ENCODE measurements at places on chromosomes 7 and 10.

DNA sequence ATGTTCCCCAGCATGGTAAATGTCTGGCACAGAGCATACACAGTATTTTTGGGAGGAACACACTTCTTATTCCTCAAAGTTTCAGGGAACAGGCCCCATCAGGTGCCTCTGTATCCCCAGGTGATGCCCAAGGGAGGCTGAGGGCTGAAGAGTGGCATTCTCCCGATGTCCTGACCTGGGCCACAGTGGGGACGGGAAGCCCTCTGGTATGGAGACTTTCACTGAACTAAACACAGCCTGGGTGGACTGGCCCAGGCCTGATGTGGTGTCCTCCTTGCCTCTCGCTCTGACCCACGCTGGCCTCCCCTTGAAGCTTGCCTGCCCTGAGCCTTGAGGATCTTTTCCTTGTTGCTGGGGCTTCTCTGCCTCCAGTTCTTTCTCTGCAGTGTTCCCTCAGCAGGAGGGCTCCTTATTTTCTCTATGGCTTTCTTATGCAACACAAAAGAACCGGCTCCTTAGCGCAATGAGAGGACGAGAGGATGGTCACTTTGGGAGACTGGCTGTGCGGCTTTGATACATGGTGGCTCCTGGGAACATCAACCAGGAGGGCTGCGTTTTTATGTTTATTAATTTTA is 157.5 kb upstream of the TNS3 start:
- H3K4me3 ChIP-seq, result no peak overlapping the region
- H3K27me3 ChIP-seq, result no peaks in the 10 kb centered on the region
- H3K27ac ChIP-seq, result no peak overlapping the region
- no peaks in the 10 kb centered on the region for H3K4me1 ChIP-seq

DNA sequence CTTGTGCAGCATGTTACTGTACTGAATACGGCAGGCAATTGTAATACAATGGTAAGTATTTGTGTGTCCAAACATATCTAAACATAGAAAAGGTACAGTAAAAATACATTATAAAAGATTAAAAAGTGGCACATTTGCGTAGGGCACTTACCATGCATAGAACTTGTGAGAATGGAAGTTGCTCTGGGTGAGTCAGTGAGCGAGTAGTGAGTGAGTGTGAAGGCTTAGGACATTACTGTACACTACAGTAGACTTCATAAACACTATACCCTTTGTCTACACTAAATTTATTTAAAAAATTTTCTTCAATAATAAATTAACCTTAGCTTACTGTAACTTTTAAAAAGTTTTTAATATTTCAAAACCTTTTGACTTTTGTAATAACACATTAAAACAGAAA is 37.5 kb downstream of the BPGM start:
- H3K27ac ChIP-seq, result no peak overlapping the region
- peaks cover 6% of the 10 kb centered on the region for H3K36me3 ChIP-seq
- no peaks in the 10 kb centered on the region for H3K27me3 ChIP-seq
- no peak overlapping the region for H3K4me3 ChIP-seq
- no peaks in the 10 kb centered on the region for H3K4me1 ChIP-seq
- no peak for DNase-seq

- no peaks in the 10 kb centered on the region for H3K27me3 ChIP-seq
- DNase-seq, result no peak
- no peaks in the 10 kb centered on the region for H3K4me1 ChIP-seq
- H3K27ac ChIP-seq, result no peak overlapping the region
- H3K4me3 ChIP-seq, result no peak overlapping the region
These were observed 78.2 kb upstream of the CAV2 start for GRCh38 chr7:116421298-116421697.

DNA sequence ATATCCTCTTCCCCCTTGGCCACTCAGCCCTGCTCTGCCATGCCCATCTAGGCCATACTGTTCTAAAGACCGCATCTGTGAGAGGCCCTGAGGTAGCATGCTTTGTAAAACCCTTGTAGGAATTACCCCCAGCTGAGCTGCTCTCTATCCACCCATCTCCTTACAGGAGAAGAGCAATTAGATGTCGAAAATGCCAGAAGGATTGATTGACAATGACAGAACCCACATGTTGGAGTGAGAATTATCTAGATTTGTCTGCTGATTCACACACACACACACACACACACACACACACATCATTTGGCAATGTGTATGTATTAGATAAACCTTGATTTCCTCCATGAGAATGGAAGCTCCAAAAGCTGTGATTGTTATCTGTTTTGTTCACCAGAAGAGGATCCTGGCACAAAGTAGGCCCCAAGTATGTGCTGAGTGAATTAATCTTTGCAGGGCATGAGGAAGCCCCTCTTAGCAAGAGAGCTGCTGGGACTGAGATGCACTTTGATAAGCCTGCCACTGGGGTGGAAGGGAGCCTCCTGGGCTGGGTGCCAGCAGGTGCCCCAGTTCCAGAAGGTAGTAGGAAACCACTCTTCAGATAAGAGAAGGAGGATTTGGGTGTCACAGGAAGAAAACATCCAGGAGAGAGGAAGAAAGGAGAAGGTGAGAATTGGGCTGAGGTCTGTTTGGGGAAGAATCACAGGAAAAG is 187.5 kb upstream of the ADO start:
- H3K27me3 ChIP-seq, result no peaks in the 10 kb centered on the region
- peaks cover 6% of the 10 kb centered on the region for H3K4me1 ChIP-seq
- H3K27ac ChIP-seq, result no peak overlapping the region
- H3K36me3 ChIP-seq, result no peaks in the 10 kb centered on the region

DNA sequence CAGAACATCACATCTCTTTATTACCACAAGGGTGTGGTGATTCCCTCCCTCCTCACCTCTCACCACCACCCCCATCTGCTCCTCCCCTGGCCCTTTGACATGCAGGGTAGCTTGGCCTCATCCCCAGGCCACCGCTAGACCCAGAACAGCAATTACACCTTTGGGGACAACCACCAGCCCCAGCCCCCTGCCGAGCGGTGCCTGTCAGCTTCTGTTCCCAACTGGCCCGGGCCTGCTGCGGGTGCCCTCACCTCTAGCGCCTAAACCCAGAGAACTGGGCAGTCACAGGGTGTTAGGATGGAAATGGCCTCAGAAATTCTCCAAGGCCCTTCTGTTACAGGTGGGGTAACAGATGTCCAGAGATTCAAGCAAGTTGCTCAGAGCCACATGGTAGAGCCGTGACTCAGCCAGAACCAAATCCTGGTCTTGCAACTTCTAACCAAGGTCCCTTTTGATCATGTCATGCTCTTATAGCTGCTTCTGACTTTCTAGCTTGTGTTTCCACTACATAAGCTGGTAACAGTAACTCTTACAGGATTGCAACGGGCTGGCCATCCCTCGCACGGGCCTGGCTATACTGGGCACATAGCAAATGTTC is 78.0 kb downstream of the PRKAG2 start:
- DNase-seq, result no peak
- no peak overlapping the region for H3K27ac ChIP-seq
- H3K4me1 ChIP-seq, result peaks cover 32% of the 10 kb centered on the region

GRCh38 chr10:4944841-4945240 is 18.4 kb upstream of the AKR1C1 start:
- no peak overlapping the region for H3K27ac ChIP-seq
- no peaks in the 10 kb centered on the region for H3K36me3 ChIP-seq
- DNase-seq, result no peak
- no peaks in the 10 kb centered on the region for H3K27me3 ChIP-seq
- no peaks in the 10 kb centered on the region for H3K4me1 ChIP-seq
- no peak overlapping the region for H3K4me3 ChIP-seq

GRCh38 chr10:96570983-96571964 is 15.5 kb downstream of the TM9SF3 start:
- peaks cover 36% of the 10 kb centered on the region for H3K36me3 ChIP-seq
- no peak overlapping the region for H3K4me3 ChIP-seq
- no peak overlapping the region for H3K27ac ChIP-seq
- peaks cover 9% of the 10 kb centered on the region for H3K4me1 ChIP-seq

DNA sequence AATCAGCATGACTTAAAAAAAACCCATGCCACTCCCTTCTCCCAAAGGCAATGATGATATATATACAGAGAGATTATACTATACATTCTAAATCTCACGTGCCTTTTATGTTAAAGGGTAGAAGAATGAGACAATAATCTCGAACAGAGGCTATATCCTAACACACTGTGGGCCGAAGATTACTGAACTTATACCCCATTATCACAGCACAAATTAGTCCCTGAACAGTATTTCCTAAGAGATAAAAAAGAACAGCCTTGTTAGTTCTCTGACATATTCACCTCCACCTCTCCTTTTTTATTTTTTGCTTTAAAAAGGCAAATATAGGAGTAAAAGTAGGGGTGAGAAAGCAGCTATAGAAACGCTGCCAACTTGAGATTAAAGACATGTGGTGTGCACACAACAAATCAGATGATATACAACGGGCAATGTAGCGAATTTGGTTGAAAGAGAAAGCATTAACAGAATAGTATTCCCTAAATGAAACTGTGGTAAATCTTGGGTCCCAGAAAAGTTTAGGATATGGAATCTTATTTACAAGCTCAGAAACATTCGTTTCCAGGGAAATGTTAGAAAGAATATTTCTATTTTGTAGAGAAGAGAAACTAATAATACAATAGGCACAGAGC is 69.5 kb downstream of the JMJD1C start:
- no peaks in the 10 kb centered on the region for H3K36me3 ChIP-seq
- DNase-seq, result no peak
- H3K27ac ChIP-seq, result no peak overlapping the region

DNA sequence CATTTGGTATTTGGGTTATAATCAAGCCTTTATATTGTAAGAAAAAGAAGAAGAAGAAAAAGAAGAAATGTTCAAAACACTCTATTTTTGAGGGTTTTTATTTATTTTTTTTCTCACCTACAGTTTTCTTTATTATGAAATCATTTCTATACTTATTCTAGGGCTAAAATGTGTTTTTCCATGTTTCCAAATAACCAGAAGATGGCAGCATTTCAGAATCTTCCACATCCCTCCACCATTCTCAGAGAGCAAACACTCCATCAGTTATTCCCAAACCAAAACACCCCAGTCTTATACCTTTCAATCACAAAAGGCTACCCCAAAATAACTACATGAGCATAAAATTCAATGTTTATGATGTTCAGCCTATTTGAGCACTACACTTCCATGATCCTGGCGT is 38.7 kb upstream of the PPP1R17 start:
- no peak overlapping the region for H3K4me3 ChIP-seq
- no peak overlapping the region for H3K27ac ChIP-seq
- no peak for DNase-seq
- no peaks in the 10 kb centered on the region for H3K36me3 ChIP-seq
- H3K27me3 ChIP-seq, result no peaks in the 10 kb centered on the region

DNA sequence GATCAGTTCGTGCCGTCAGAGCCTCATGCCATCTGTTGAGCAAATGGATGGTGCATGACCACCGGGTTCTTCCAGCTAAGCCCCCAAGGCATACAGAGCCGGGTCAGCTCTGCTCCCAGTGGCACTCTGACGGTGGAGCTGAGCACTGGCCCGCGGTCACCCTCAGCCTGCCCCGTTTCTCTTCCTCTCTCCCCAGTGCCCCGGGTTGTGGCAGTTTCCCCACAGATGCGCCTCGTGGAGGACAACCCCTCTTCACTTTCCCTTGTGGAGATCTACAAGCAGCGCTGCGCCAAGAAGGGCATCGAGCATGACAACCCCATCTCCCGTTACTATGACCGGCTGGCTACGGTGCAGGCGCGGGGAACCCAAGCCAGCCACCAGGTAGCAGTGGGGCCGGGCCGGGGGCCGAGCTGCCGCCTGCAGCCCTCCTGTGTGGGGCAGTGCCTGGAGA is 129.9 kb downstream of the TRRAP start:
- H3K36me3 ChIP-seq, result peaks cover 86% of the 10 kb centered on the region
- no peak for DNase-seq
- H3K27me3 ChIP-seq, result no peaks in the 10 kb centered on the region
- no peaks in the 10 kb centered on the region for H3K4me1 ChIP-seq
- no peak overlapping the region for H3K27ac ChIP-seq
- H3K4me3 ChIP-seq, result no peak overlapping the region

DNA sequence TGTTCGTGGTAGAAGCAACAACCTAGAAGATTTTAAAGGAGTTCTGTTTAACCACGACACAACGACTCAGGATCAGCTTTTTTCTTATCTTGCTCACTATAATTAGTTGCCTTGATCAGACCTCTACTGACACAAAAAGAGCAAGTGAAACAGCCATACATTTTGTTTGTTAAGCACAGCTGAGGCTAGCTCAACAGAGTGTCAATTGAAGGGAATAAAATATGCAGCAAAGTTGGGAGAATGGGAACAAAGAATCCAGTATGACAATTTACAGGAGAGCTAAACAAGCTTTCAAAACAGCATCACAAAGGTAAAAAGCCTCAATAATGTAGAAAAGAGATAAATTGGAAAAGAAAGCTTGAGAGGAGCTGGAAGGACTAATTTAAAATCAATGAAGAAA is 40.5 kb upstream of the HERPUD2 start:
- H3K4me1 ChIP-seq, result peaks cover 2% of the 10 kb centered on the region
- H3K36me3 ChIP-seq, result no peaks in the 10 kb centered on the region
- H3K27ac ChIP-seq, result no peak overlapping the region

DNA sequence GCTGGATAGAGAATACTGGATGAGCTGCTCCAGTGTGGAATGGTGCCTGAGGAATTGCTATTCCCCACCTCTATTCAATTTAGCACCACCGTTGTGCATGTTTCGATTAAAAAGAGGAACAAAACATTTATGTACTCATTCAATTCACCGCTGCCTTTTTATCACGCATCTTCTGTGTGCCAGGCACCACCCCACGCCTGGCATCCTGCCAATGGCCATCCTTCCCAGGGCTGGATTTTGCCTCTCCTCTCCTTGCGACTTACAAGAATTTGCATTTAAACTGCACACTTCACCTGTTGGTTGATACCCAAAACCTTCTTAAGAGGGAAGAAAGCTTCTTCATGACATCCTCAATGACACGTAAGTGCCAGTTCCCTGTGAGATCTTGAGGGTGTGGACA is 110.2 kb upstream of the DPP6 start:
- H3K4me1 ChIP-seq, result no peaks in the 10 kb centered on the region
- H3K27me3 ChIP-seq, result no peaks in the 10 kb centered on the region
- no peak overlapping the region for H3K4me3 ChIP-seq

GRCh38 chr10:88181902-88182600 is 318.6 kb downstream of the PTEN start:
- no peaks in the 10 kb centered on the region for H3K27me3 ChIP-seq
- H3K4me3 ChIP-seq, result no peak overlapping the region
- H3K36me3 ChIP-seq, result no peaks in the 10 kb centered on the region
- DNase-seq, result no peak

- peaks cover 2% of the 10 kb centered on the region for H3K4me1 ChIP-seq
- peak; percentile 66 for DNase-seq
- H3K27ac ChIP-seq, result no peak overlapping the region
- no peaks in the 10 kb centered on the region for H3K27me3 ChIP-seq
- no peak overlapping the region for H3K4me3 ChIP-seq
- H3K36me3 ChIP-seq, result no peaks in the 10 kb centered on the region
These were observed 29.8 kb upstream of the VCL start for GRCh38 chr10:73968098-73968521.

- no peaks in the 10 kb centered on the region for H3K36me3 ChIP-seq
- no peak overlapping the region for H3K27ac ChIP-seq
These were observed 26.9 kb downstream of the PIK3AP1 start for GRCh38 chr10:96693431-96693830.

DNA sequence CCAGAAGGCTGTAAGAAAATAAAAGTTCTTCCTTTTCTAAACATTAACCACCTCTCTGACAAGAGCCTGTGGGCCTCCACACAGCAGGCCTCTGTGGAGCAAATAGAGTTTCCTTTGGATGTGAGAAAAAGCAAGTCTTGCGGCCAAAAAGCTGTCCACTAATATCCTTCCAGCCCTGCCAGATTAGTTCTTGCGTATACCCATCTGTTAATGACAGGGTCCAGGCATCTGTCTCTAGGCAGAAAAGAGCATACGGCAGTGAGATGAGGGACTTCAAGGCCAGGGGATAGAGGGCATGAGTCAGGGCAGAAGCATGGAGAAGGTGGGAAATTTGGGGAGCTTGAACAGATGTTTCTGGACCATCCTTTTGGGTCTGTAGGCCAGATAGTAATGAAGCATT is 164.9 kb downstream of the NSUN6 start:
- no peak overlapping the region for H3K4me3 ChIP-seq
- H3K27me3 ChIP-seq, result no peaks in the 10 kb centered on the region
- no peaks in the 10 kb centered on the region for H3K36me3 ChIP-seq
- no peaks in the 10 kb centered on the region for H3K4me1 ChIP-seq
- H3K27ac ChIP-seq, result no peak overlapping the region
- no peak for DNase-seq
